ENCODE measurements at places on chromosomes 6 and 20.

- no peak for DNase-seq
Measured at GRCh38 chr6:135935941-135936601, 84.6 kb downstream of the PDE7B start.

DNA sequence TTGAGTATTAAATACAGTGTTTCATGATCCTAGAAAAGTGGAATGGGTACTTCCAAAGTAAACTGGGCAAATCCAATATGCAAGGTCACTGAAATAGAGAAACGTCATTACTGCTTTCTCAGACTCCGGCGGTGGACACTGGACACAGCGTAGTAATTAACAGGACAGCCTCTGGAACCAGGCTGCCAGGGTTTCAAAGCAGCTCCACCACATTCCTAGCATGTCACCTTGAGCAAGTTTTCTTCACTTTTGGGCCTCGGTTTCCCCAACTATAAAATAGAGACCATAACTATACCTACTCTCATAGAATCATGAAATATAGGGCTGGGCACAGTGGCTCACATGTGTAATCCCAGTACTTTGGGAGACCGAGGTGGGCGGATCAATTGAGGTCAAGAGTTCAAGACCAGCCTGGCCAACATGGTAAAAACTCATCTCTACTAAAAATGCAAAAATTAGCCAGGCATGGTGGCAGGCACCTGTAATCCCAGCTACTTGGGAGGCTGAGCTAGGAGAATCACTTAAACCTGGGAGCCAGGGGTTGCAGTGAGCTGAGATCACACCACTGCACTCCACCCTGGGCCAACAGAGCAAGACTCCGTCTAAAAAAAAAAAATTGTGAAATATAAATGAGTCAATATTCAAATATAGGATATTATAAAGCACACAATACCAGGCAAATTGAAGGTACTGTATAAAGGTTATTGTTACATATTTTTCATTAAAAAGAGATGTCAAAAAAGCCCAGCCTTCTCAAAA, 24.9 kb downstream of the ARHGAP18 start:
- DNase-seq, result peak; percentile 56

DNA sequence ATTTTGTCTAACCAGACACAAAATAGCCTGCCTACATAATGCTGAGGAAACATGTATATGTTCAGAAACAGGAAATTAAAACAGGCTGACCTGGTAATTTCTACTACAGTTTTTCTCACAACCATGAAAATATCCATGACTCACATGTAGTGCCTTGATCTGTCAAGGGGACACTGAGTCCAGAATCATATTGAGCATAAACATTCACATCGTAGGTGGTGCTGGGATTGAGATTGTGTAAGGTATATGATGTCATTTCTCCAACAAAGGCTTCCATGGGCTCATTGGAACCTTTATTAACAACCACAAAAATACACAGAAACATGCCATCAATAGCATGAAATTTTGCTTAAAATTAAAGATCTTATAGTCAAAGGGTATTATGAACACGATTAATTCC, 80.9 kb downstream of the COL12A1 start:
- DNase-seq, result no peak

- DNase-seq, result no peak
Measured at GRCh38 chr6:4895971-4896370, 107.9 kb downstream of the RPP40 start.

DNA sequence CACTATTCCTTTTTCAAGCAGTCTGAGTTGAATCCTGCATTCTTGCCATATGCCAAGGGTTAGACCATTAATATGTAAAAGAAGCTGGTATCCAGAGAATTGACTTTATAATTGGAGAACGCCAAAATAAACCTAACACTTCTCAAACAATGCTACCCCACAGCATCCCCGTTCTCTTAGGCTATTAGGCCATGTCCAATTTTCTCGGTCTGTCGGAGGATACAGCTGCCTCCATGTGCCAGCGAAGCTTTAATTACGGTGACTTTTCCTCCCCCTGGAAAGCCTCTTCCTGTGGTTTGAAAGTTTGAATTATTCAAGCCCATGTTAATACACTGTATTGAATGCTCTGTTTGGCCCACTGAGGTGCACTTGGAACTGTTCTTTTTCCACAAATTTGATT, 60.5 kb downstream of the HS3ST5 start:
- no peak for DNase-seq

Measured in pancreas (tissue), 10 donors.